Effector memory CD4-positive, alpha-beta T cell (primary cell): ENCODE measurements at places on chromosomes 7 and 10.

- no peak for DNase-seq
Measured at GRCh38 chr10:49458869-49459268, 63.0 kb upstream of the DRGX start.

GRCh38 chr7:102917436-102918353, 4.9 kb downstream of the LRRC17 start:
- DNase-seq = no peak

DNA sequence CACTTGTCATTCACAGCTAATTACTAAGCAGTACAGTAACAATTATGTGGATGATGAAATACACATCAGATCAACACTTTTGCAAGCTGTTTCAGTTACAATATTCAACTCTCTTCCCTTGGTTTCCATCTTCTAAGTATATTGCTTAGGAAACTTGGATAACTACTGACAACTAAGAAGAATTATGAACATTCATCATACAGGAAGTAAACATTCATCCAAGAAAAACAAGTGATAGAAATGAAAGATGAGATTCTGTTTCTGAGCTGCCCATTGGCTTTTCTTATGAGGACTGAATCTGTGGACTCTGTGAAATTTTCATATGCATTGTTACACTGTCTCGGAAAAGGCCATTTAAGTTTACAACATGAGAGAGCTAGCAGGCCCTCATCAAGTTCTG, 240.2 kb downstream of the PRKG1 start:
- no peak for DNase-seq

GRCh38 chr10:18230794-18231193, 90.6 kb downstream of the CACNB2 start:
- no peak for DNase-seq

- no peak for DNase-seq
Measured at GRCh38 chr7:106609416-106609815, 51.5 kb downstream of the CCDC71L start.

GRCh38 chr10:46052791-46053375, 6.8 kb upstream of the MSMB start:
- no peak for DNase-seq

DNA sequence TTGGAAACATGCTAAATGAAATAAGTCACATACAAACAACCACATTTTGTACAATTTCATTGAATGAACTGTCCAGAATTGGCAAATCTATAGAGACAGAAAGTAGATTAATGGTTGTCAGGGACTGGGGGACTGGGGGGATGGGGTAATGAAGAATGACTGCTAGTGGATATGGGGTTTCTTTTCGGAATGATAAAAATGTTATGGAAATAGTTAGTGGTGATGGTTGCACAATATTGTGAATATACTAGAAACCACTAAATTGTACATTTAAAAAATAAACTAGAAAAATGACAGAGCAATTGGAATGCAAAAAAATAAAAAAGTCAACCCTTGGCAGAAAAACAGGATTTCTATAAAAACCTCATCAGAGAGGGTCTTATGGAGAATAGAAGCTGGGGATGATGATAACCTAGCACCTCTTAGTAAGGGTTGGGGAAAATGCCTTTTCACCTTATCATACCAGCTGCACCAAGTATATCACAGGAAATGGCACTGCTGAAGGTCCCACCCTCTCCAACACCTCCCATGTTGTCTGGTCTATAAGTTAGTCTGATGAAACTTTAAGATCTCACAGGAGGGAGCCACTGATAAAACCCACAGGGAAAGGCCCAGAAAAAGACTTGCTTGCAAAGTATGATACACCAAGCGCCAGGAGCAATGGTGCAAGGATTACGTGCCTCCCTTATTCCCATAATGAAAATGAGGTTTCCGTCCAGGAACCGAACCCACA, 23.1 kb upstream of the JAZF1 start:
- no peak for DNase-seq

DNA sequence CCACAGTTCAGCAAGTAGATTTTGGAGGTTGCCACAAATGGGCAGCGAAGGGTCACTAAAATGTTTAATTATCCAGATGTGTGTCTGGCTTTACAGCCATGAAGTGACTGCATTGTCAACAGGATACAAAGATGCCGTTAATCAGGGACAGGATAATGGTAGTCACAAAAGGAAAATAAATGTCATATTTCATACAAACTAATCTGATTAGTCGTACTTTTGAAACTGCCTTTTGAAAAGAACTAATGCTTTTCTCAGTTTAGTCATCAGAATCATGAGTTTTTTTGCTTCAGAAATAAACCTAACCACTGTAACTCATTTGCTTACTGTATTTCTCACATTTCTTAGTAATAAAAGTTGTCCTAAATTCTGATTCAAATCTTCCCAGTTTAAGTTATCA, 22.2 kb upstream of the WNT16 start:
- no peak for DNase-seq

- DNase-seq = no peak
Measured at GRCh38 chr10:32077896-32078485, 21.8 kb upstream of the KIF5B start.

DNA sequence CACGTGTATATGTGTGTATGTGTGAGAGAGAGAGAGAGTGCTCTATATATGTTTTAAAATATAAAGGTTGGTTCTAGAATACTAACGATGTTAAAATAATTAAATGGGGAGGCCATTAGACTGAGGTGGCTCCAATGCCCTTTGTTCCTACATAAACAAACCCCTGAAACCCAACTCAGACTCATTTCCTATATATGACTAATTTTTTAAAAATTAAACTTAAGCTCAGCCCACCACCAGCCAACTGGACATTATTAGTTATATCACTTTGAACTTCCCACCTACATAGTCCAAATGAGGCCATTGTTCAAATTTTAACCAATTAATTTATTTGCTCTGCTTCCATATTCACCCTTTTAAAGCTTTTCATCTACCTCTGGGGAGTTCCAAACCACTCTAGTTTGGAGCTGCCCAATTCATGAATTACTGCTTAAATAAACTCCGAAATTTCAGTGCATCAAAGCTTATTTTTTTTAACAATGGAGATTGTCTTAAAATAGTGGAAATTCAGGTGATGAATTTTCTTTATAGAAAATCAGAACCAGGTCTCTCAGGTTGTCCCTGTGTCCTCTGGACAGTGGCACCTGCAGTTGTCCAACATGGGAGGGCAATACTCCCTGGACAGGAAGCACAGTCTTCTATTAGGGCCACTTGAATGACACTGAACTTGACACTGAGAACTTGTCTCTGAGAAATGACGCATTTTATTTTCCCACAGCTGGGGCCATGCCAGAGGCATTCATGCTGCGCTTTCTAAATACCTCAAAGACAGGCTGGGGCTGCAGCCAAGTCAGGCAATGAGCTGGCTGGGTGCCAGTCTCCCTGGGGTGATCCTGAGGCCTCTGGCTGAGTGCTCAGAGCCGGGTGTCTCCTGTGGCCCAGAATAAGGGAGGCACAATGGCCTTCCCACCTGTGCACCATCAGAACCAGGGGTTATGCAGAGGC, 109.5 kb upstream of the TMEM72 start:
- DNase-seq = no peak

GRCh38 chr7:70317356-70317755, 719.1 kb downstream of the AUTS2 start:
- DNase-seq = no peak

DNA sequence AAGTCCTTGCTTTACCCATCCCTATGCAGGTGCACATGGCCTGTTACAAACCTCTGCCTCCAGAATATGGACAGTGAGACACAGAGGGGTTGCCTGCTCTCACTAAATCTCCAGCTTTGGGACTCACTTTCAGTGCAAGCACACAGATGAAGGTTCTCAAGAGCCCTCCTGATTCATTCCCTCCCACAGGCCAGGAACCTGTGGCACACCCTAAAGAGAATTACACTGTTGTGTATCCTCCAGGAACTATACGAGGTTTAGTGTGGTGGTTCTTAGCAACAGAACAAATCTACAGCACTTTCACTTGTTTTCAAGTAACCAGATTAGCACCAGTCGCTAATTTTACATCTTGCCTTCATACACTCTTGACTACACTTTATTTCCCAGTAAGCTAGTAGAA, 192.3 kb downstream of the PLXNA4 start:
- DNase-seq = no peak

DNA sequence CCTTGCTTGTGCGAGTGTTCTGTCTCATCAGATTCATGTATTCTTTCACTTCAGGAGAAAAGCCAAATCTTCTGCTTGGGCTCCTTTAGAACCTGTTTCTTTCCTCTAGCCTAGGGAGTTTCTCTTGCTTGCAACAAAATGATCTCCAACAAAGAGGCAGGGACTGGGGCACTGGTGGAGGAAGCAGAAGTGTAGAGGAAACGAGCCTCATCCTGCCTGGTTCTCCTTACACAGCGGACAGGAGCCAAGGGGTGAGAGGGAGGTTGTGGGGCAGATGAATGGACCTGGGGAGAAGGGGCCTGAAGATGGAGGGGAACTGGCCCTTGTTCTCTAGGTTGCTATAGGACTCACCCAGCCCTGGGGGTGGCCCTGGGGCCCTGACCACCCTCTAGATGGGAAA, 141.1 kb downstream of the PKD1L1 start:
- no peak for DNase-seq

DNA sequence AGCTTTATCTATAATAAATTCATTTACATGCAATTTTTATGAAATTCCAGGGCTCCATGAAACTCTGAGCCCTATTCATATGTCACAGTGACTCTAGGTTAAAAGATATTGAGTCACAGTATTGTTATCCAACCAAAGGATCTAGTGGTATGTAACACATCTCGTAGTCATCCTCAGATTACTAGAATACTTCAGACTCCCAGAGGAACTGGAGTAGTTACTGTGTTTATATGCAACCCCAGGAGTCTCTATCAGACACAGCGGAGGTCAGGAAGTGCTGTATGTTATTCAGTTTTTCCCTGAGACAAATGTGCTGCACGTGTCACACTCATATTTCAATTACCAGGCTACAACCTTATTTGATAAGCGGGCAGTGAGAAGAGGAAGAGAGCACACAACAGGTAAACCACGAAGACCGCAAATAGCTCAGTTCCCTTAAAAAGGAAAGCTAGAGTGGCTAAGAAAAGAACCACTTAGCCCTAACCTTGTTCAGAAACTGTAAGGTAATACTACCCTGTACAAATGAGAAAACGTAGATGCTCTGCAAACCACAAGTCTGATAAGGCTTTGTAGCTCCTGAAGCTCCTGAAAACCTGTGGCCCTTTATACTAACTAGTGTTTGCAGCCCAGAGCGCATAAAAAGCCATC, 114.0 kb upstream of the CNTNAP2 start:
- DNase-seq = no peak

GRCh38 chr7:77796960-77797359, 1.3 kb downstream of the TMEM60 start:
- DNase-seq = no peak

DNA sequence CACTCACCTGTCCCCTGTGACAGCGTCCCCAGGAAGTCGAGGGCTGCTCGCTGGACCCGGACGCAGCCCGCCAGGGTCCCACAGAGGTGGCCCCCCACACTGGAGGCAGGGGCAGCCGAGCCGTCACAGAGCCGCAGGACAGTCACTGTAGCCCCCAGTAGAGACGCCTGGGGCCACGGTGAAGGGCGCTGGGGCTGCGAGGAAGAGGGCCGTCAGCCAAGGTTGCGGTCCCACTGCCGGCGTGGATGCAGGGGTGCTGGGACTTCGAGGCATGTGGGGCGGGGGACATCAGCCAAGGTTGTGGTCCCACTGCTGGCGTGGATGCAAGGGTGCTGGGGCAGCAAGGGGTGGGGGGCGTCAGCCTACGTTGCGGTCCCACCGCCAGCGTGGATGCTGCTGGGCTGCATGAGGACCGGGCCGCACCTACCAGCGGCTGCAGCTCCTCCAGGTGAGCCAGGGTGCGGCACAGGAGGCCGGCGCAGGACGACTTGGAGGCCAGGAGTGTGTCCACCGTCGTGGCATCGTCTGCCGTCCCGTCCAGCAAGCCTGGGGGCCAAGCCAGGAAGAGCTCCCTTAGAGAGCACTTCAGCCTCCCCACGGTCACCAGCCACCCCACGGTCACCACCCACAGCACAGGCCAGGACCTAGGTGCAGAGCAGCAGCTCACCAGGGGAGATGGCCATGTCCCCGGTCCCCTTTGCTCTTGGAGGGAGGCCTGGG, 13.9 kb downstream of the BRAT1 start:
- no peak for DNase-seq

DNA sequence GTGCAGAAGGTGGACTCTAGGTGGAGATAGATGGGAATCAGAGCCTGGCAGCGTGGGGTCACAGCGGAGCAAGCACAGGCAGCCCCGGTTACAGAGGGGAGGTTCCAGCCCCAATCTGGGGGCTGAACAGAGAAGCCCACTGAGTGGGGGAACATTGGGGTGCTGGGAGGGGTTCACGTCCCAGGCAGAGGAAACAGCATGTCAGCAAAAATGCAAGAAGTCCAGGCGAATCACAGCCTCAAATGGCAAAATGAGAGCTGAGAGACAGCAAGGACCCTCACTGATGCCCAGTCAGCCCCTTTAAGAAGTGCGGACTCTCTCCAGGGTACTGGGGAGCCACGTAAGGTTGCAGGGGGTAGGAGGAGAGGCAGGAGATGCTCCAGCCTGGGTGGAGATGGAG, 62.0 kb downstream of the ELFN1 start:
- DNase-seq = no peak

DNA sequence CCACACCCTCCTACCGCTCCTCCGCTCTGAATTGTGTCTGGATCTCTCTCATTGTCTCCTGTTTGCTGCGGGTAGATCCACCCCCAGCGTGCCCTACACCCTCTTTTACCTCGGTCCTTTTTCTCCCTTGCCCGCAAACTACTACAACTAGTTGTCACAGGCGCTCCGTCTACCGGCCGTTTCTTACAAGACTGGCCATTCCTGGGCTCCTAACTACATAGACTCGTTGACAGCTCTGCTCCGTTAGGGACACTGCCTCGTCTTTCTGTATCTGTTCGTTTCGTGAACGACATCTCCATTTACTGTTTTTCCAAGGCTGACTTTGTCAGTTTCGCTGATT, 786 bp downstream of the TAF3 start:
- DNase-seq = no peak

DNA sequence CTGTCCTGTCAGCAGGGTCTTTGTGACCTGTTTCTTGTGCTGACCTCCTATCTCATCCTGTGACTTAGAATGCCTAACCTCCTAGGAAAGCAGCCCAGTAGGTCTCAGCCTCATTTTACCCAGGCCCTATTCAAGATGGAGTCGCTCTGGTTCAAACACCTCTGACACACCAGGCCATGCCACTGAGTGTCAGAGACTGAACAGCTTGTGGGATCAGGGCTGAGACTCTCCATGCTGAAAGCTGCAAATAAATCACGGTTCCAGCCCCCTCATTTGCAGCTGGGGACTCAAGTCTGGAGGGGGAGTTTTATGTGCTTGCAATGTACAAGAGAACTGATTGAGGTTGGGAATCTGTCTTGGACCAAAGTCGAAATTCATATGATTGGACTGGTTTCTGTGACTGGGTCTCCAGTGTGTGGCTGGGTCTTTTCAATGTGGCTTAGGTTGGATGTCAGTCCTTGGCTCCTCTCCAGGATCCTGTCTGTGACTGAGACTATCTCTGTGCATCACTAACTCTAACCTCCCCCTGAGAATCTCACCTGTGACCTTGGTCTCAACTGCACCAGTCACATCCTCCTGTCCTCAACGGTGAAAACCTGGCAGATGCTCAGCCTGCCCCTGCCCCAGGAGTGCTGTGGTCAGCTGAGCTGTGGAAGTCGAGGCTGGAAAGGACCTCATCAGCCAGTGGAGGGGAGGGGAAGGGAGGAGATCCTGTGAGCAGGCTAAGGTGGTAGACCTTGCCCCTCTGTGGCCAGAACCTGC, 11.7 kb downstream of the PRF1 start:
- DNase-seq = no peak
